ENCODE measurements at places on chromosomes 2 and 18.
A peak's percentile ranks its signal among the peaks of the same experiment; 100 is the strongest.

- DNase-seq: no peak
These were observed 86.5 kb upstream of the PPP1CB start for GRCh38 chr2:28665041-28665704.

DNA sequence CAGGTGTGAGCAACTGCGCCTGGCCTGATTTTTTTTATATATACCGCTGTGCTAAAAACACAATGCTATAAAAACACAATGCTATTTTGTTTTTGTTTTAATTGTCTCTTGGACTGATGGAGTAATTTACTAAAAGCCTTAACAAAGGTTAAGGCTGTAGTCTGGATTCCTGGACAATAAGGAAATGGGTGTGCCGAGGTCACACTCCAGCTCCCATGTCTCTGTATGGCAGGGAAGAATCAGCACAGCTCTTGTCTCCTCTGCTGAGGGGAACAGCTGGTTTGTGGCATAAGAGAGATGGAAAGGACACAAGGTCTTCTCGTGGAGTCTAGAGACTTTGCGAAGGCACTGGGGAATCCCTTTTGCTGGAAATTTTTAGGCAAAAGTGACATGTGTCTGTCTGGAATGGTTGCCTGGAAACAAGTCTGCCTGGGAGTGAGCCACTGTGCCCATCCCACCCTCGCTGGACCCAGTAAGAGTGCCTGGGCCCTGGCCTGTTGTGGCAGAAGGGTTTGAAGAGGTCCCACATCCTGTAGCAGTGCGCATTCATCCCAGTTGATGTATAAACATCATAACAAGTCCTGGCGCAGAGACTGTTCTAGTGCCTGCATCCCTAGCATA is 73.1 kb downstream of the MAPK4 start:
- no peak for DNase-seq

DNA sequence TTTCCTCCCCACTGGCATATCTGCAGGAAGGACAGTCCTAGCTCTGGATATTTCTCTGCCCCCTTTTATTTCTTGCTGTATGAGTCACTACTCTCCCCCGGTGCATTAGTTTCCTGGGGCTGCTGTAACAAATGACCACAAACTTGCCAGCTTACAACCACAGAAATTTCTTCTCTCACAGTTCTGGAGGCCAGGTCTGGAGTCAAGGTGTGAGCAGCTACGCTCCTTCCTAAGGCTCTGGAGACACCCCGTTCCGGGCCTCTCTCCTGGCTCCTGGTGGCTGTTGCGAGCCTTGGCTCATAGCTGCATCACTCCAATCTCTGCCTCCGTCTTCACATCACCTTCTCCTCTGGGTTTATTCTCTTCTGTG is 34.1 kb downstream of the PTPRM start:
- DNase-seq: no peak

- DNase-seq: no peak
These were observed 58.0 kb upstream of the ITSN2 start for GRCh38 chr2:24418166-24418841.

DNA sequence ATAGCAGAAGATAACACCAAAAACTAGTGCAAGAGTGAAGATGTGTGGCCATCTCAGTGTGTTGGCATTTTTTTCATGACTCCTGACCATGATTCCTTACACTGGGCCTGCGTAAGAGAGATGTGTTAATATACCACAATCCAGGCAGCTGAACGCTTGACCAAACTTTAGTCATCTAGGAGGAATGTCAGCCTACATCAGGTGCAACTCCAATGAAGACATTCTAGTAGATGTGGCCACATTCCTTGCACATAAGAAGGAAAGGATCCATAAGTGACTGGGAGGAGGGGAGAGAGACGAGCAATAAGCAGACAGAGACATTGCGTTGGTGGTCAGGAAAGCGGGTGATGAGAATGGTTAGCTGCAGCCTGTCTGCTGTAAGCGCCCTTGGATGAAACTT is 42.6 kb downstream of the CYRIA start:
- no peak for DNase-seq

DNA sequence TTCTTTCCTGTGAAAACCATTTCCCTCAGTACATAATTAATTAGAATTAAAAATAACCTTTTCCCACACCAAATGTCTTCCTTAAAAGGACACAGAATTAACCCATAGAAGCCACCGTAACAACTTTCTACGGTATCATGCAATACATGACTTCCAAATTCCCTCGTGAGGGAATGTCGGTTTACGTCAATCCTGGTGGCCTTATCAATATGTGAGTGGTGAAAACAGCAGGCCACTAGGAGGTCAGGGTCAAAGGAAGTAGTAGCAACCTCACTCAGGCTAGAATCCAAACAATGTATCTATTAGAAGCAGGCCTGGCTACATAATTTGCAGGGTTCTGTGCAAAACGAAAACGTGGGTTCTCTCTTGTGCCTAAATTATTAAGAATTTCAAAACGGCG is 112.2 kb downstream of the GAREM1 start:
- DNase-seq: no peak

- no peak for DNase-seq
These were observed 7.5 kb downstream of the CCDC93 start for GRCh38 chr2:118006326-118006725.

GRCh38 chr2:125698280-125698679 is 957.7 kb upstream of the GYPC start:
- DNase-seq: no peak

- peak; percentile 32 for DNase-seq
These were observed at the start of gene EMILIN1 for GRCh38 chr2:27078267-27079194. TSS of gene EMILIN1 (plus strand) at chr2:27078615. CDS start at chr2:27079066, 451 bp downstream.

DNA sequence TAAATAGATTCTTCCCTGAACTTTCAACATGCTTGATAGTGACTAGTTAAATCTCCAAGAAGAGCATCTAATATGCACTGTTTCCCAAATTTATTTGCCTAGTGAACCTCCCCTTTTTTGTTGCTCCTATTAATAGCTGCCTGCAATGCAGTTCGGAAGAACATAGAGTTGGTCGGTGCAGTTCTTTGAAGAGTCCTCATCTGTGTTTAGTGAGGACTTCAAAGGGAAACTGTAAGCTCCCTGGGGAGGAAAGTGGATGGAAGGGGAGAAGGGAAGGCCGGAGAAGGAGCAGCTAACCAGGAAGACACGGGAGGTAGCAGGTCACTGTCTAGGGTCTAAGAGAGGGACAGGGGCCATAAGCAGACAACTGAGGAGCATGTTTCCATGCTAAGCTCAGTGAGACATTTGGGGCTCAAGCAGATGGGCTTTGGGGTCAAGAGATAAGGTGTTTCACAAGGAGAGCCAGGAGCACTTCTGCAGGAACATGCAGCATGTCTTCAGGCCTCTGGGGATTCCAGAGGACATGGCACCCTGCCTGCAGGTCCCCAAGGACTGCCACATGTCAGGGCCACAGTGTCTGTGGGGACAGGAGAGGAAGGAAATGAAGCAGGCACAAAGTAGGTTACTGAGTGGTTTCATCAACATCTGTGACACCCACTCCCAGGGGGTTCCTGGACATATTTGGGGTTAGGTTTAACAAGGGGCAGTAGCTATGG is 48.7 kb upstream of the ANXA4 start:
- DNase-seq: no peak

DNA sequence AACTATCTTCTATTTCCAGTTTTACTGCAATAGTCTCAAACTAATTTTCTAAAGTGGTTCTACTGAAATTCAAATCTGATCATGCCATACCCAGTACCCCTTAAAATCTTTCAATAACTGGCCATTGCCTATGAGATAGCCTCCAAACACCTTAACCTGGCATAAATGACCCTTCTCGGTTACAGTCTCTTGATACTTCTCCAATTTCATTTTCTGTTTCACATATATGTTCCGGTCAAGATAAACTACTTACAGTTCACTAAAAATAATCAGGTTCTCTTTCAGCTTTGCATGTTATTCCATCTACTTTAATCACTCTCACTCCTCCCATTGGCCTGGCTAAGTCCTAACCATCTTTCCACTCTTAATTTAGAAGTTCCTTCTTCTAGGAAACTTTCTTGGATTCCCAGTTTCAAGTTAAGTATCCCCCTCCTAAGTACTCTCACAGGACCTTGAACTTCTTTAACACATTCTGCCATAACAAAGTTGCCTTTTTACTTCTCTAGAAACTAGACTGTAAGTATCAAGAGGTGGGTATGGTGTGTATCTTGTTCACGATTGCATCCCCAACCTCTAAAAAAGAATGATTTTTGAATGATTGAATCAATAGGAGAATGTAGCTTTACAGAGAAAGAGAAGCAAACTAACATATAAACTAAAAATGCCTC is 110.2 kb upstream of the RBBP8 start:
- DNase-seq: no peak

DNA sequence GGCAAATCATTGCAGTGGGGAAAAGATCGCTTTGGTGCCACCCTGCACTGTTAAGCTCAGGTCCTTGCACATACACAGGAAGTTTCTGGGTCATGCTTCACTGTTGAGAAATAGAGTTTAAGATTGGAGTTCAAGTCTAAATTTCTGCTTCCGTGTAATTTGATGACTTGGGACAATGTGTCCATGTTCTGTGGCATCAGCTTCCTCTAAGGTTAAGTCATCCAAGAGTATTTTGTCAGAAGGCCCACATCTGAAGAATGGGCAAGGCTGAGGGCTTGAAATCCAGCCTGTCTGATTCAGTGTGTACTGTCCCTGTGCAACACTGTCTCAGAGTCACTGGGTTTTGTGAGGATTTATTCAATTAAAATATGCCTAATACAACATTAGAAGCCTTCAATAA is 880.7 kb downstream of the SUCLG1 start:
- DNase-seq: no peak

GRCh38 chr2:112137516-112138158 is 548 bp upstream of the FBLN7 start:
- no peak for DNase-seq

DNA sequence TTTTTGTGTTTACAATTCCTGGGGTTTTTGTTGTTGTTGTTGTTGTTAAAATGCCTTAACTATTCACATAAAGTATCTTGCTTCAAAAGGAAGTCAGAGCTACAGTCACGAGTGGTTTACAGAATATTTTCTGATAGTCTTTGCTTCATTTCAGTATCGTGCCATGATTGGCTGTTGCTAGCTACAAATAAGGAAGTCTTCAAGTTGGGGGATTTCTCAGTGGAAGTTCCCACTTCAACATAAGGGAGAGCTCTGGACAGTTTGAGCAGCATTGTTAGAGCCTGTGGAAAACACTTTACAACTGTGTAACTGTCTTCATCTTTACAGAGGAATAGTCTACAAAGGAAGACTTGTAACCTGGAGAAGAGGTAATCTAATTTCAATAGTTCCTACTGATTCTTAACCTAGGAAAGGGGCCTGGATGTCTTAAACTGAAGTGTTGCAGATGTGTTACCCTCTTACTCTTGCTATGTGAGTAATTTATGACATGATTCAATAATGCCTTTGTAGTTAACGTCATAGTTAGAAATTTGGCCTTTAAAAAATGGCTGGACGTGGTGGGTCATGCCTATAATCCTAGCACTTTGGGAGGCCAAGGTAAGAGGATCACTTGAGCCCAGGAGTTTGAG is 23.4 kb upstream of the TANK start:
- DNase-seq: no peak

DNA sequence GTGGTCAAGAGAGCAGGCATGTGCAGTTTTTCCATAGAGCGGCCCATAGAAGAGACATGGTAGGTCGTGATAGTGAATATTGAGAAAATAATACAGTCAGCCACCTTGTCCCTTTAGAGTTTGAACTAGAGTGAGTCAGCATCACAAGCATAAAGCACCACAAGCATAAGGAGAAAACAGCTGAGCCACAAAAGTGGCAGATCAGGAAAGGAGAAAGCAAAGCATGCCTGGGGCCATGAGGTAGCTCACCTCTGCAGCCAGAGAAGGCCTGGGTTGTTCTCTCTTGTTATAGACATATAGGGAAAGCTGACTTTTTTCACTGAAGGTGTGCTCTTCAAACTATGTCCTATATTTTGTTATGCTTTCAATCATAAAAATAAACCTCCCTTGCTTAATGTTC is 879.0 kb downstream of the DSC3 start:
- no peak for DNase-seq

GRCh38 chr2:84886791-84887190 is 5.9 kb upstream of the TRABD2A start:
- DNase-seq: no peak

DNA sequence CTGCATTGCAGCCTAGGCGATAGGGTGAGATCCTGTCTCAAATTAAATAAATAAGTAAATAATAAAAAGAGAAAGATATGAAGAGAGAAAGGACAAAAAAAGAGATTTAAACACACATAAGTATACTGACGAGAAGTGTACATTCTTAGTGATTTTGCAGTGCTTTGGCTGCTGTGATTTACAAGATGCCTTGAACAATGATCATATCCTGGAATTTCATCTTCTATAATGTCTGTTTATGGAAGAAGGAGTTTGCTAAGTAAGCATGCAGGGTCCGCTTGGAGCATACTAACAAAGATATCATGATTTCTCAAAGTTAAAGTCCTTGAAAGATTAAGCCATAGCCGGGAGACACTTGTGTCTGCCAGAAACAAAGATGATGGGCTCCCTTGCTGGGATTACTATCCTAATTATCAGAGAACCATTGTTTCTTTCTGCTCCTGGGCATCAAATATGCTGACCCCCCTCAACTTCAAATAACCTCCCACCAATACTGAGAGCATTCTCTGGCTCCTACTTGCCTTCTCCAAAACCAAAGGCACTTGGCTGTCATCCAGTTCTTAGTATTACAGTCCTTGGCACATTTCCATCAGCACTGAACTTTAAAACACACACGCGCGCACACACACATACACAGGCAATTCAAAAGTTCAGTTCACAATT is 47.5 kb upstream of the STAM2 start:
- no peak for DNase-seq

DNA sequence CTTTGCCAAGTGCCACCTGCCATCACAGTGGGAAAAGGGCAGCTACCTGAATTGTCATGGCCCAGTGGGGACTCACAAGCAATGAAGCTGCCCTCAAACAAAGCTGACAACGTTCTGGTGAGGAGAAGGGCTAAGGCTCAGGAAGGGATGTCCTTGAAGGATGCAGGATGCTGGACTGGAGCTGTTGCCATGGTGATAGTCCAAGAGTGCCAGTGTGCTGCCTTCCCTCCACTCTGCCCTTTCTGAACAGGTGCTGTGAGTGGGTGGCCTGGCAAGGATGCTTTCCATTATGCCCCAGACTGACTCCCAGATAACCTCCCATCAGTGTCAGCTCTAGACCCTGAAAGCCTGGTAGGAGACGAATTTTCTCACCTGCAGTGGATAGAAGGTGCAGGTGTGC is 137.8 kb upstream of the GYPC start:
- DNase-seq: no peak

- no peak for DNase-seq
These were observed 111.1 kb downstream of the PDCL3 start for GRCh38 chr2:100673691-100674485.

GRCh38 chr2:197633109-197633657 is 42.2 kb downstream of the RFTN2 start:
- no peak for DNase-seq

GRCh38 chr2:20224164-20224715 is 690 bp downstream of the SDC1 start:
- no peak for DNase-seq

DNA sequence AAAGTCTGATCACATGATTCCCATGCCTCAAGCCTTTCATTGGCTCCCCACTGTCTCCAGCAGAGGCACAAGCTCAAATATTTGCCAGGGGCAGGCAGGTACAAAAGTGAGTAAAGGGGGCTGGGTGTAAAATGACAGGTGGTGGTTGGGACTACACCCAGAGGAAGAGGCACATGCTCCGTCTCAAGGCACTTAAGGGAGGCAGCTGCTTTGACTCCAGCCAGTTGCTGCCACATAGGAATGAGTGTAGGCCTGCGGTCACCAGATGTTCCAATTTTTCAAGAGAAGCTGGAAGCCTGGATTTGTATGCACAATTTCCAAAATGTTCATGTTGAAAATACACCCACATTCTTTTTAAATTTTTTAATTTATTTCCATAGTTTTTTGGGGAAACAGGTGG is 164.4 kb downstream of the UPP2 start:
- DNase-seq: no peak

- no peak for DNase-seq
These were observed 263.3 kb upstream of the PKDCC start for GRCh38 chr2:41784496-41784895.
